ENCODE measurements at places on chromosomes 7 and 10. TPM values are rescaled to one million over a fixed set of nuclear protein-coding genes. Genes with fewer than 3 reads are reported as not detected.

The ACBD5 gene
- 28.5 TPM for total RNA-seq

The NXPH1 gene
- not detected for total RNA-seq

The TBXAS1 gene
- total RNA-seq, result 0.19 TPM

The LRWD1 gene
- 22.8 TPM for total RNA-seq

The GIMAP6 gene
- 0.56 TPM for total RNA-seq

The ASB10 gene
- not detected for total RNA-seq

The NUDCD3 gene
- 77.6 TPM for total RNA-seq

The EDRF1 gene
- total RNA-seq, result 25.9 TPM

The GJD4 gene
- total RNA-seq, result not detected

The TRIL gene
- total RNA-seq, result 0.56 TPM

The CNPY1 gene
- total RNA-seq, result not detected

The ATAD1 gene
- 40.5 TPM for total RNA-seq

The POLR2J gene
- 20.3 TPM for total RNA-seq

The NME8 gene
- total RNA-seq, result not detected

The UPK3B gene
- total RNA-seq, result not detected

The INTS1 gene
- 45.1 TPM for total RNA-seq

The TMEM72 gene
- total RNA-seq, result not detected

The SUN1 gene
- 96.2 TPM for total RNA-seq

Measured in regular cardiac myocyte (primary cell).